ENCODE measurements at places on chromosomes 12 and 14.

DNA sequence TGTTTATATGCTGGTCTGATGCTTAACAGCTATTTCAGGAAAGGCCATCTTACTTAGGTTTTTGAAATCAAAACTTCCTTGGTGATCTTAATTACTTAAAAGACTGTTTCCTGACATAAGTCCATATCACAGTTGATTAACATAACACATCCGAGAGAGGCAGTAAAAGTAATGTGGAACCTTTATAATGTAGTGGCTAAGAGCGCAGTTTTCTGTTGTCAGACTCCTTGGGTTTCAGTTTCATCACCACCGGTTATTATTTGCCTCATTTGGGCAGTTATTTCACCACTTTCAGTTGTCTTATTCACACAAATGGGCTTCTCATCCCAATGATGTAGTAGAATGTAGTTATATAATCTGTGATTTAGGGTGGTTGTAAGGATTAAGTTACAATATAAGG, 30.9 kb downstream of the TBC1D15 start:
- no peak for DNase-seq

- no peak for DNase-seq
Observed at GRCh38 chr12:122893208-122894153, 2.4 kb downstream of the VPS37B start.

DNA sequence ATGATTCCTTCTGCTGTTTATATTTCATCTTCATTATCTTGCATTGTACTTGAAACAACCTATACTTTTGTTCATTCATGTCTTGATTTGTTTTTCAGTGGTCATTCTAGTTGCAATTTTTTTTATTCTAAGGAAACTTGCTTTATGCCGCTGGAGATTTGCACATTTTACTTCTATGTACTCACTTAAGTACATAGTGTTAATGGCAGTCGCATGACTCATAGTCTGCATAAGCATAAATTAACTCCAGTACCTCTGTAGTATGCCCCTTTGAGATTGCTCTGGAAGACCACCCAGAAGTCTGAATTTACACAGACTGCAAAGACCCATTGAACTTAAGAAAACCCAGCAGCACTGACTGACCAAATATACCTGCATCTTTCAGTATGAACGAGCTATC, 77.0 kb downstream of the MSRB3 start:
- no peak for DNase-seq

GRCh38 chr14:100345711-100346110, 22.6 kb downstream of the SLC25A47 start:
- DNase-seq: no peak

- no peak for DNase-seq
Observed at GRCh38 chr12:57488402-57489156, 711 bp downstream of the MARS1 start.

- DNase-seq: no peak
Observed at GRCh38 chr12:45304514-45305178, 88.8 kb downstream of the ANO6 start.

DNA sequence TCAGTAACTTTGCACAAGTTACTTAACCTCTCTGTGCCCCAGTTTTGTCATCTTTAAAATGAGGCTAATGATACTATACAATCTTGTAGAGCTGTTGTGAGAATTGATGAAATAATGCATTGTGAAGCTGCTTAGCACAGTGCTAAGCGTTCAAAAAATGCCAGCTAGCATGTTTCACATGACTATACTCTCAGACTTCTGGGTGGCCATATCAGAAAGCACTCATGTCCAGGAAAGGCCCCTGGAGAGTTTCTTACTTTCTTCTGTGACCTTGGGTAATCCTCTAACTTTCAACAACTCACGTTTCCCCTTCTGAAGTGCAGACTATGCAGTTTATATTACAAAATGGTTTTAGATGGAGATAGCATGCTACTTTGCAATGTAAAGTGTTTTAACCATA, 68.1 kb downstream of the TPH2 start:
- DNase-seq: no peak

DNA sequence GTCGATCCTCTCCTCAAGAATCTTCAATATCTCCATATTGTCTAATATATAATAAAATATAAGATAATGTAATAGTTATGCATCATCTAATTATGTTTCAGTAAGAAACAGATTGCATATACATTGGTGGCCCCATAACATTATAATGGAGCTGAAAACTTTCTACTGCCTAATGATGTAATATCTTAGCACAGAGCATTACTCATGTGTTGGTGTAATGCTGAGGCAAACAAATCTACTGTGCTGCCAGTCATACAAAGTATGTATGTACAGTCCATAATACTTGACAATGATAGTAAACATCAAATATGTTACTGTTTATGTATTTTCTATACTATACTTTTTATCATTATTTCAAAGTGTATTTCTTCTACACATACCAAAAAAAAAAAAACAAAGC, 128.7 kb downstream of the CPNE8 start:
- no peak for DNase-seq

DNA sequence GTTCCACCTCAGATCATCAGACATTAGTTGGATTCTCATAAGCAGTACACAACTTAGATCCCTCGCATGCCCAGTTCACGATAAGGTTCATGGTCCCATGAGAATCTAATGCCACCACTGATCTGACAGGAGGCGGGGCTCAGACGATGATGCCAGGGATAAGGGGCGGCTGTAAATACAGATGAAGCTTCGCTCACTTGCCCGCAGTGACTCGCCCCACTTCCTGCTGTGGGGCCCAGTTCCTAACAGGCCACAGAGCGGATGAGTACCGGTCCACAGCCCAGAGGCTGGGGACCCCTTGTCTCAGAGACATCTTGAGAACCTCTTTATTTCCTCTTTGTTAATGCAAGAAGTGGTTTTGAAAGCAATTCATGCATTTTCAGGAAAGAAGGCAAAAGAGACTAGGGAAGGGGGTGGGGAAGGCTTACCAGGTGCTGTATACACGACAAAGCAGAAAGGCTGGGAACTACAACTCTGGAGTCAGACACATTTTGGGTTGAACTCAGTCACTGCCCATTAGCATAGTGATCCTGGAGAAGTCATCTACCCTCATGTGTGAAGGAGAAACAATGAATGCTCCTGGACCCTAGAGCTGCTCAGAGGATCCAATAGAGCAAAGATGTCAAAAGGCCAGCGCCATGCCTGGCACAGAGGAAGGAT, 68.7 kb downstream of the EID3 start:
- DNase-seq: no peak

DNA sequence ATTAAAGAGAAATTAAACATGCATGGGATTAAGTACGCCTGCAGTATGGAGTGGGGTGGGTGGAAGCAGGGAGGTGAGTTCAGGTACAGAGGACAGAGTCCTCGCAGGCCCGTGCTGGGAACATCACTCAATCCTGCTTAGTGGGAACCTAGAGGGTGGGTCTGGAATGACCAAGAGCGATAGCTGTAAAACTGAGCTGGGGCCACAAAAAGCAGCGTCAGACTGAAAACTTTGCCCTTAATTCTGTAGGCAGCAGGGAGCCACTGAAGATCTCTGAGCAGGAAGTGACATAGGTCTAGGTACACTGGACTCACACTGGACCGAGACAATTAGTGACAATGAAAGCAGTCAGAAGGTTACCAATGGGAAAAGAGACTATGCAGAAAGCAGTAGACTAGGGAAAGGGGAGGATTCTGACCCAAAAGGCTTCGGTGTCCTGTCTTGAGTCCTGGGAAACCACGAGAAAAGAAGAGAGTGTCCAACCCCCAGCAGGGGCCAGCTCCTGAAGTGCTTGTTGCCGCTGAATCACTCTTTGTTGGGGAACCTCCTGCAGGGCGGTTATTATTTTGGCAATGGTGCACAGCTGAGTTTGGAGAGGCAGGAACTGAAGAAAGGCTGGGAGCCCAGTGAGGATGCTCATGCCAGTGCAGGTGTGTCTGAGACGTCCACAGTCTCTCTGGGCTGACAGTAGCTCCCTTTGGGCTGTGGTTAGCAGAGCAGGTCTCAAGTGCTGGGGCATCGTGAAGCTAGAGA, 97.4 kb downstream of the PLXNC1 start:
- DNase-seq: no peak

GRCh38 chr14:102675396-102675795, 82.9 kb downstream of the RCOR1 start:
- no peak for DNase-seq

- no peak for DNase-seq
Observed at GRCh38 chr14:55294603-55295002, 23.4 kb downstream of the FBXO34 start.

DNA sequence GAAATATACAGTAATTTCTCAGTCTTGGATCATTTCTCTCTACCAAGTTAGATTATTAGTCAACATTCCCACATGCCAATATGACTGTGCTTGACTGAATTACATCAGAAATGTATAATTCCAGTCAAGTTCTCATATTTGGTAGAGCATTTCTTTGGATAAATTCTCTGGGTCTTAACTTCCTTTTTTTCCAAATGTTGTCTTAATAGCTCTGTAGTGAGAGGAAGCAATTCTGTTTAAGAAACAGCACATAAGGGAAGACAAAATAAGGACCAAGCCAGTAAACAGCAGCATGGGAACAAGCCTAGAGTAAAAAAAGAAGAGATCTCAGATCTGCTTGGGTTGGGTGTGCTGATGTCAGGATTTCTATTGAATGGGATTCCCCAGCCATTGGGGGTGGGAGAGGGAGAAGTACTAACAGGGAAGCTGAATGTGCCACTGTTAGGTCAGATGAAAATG, 14.2 kb upstream of the DYRK2 start:
- DNase-seq: no peak

DNA sequence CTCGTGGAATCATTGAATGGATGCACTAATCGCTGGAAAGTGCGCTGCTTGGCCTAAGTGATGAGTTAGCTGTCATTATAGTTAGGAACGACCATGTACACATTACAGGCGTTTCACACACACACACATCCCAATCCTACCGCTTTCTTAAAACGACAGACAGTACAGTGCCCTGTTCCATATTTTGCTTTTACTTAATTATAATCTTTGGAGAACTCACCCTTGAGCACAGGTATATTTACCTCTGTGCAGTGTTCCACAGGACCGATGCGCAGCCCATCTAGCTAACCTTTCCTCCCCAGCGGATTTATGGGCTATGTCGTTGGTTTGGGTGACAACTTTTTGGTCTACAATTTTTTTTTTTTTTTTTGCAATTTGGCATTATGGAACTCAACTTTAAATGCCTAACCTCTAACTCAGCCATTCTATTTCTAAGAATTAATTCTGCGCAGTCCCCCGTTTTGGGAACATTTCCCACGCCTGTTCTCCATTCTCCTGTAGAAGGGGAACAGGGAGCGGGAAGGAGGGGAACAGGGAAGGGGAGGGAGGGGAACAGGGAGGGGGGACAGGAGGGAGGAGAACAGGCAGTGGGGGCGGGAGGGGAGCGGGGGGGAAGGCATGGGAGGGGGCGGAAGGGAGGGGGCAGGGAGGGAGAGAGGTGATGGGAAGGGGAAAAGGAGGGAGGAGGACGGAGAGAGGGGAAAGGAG, 663 bp upstream of the ULK1 start:
- DNase-seq: no peak

- DNase-seq: peak; percentile 3
Observed at GRCh38 chr14:94485944-94486841, 10.2 kb upstream of the SERPINA9 start.

DNA sequence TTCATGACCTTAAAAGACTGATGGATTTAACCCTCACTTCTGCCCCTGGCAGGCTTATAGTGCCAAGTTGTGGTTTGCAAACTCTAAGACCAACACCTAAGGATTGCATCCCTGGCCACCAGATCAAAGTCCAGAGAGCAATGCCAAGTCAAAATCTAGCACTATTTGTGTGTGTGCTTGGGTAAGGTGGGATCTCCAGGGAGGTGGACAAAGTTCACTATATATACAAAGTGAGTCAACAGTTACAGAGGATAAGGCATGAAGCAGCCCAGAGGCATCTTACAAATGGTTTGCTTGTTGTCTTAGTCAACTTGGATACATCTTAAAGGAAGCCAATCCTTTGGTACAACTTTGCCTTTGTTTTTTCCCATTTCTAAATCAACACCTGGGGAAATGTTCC, 137.3 kb downstream of the MSRB3 start:
- DNase-seq: no peak

DNA sequence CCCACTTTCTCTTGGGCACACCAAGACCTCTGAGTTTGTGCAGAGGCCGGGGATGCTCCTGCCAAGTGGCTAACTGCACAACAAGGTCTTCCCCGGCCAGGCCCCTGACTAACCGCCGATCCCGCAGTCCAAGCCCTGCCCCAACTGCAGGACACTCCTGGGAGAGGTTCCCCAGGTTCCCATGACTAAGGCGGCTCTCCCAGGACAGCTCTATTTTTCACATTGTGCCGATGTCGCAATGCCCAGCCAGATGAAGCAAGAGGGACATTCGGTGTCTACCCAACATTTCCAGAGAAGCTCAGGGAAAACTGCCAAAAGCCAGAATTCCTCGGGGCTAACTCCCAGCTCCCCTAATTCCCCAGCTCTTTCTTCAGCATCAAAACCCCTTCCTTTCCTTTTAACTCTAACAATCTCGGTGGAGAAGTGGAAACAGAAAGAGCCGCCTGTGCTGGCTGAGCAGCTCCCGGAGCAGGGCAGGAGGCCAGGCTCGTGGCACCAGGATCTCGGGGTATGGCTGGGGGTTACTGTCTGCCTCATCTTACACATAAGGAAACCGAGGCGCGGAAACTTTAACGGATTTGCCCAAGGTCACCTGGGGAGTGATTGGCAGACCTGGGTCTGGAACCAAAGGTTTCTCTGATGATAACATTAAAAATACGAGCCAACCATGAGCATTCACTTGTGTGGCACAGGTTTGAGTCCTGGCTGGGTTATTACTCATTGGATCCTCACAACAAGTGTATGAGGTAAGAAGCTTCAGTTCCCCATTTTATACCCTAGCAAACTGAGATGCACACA, 318.2 kb downstream of the BCL11B start:
- DNase-seq: no peak

GRCh38 chr12:19021646-19022045, 107.9 kb upstream of the PLEKHA5 start:
- no peak for DNase-seq

- no peak for DNase-seq
Observed at GRCh38 chr12:32734952-32735351, 20.7 kb downstream of the YARS2 start.

GRCh38 chr12:93616584-93617101, 44.2 kb downstream of the SOCS2 start:
- DNase-seq: no peak

- DNase-seq: no peak
Observed at GRCh38 chr14:96035456-96035855, 3.7 kb upstream of the C14orf132 start.

DNA sequence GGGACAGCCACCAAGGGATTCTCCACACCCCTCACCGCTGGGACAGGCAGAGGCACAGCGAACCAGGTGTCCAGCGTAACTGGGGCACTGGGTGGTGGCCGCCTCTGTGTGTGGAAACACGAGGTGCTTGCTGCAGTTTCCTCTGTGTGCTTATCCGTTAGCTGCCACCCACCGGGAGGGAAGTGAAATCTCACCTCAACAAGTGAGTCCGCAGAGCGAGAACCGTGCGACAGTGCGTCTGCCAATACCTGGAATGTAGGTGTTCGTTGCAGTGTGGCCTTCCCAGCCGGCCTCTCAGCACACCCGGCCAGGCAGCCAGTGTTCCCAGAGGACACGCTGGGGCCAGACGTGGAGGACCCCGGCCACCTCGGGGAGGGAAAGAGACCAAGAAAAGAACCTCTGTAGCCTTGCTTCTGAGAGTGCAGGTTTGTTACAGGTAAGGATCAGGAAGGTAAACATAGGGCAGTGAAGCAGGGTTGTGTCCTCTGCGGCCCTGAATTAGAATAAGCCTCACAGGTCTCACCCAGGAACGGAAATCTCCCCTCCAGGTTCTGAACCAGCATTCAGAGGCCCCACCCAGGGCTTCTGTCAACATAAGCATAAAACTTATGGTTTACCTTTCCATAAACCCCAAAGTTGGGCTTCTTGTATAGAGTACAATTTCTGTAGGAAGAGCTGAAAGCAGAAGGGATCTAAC, 1.5 kb downstream of the BCL2L14 start:
- DNase-seq: no peak

- no peak for DNase-seq
Observed at GRCh38 chr12:11882301-11883019, 188.3 kb upstream of the BCL2L14 start.
